ENCODE measurements at places on chromosomes 5 and 9.

DNA sequence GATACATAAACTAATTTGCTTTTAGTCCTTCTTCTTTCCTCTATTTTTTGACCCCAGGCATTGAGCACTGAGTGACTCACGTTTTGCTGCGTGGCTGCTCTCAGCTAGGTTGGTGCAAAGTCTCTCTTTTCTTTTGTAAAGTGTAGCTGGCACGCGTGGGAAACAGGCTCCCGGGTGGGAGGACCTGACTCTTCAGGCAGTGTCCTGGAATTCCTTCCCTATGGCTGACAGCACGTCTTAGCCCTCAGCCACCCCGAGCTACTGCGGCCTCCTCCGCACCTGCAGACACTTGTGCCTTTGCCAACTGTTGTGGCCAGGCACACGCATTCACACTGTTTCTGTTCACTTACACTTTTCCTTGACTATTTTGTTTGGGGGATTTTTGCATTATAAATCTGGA, 877 bp upstream of the SCGB3A1 start:
- DNase-seq = no peak

GRCh38 chr5:66694036-66694435, 97.8 kb downstream of the MAST4 start:
- no peak for DNase-seq

DNA sequence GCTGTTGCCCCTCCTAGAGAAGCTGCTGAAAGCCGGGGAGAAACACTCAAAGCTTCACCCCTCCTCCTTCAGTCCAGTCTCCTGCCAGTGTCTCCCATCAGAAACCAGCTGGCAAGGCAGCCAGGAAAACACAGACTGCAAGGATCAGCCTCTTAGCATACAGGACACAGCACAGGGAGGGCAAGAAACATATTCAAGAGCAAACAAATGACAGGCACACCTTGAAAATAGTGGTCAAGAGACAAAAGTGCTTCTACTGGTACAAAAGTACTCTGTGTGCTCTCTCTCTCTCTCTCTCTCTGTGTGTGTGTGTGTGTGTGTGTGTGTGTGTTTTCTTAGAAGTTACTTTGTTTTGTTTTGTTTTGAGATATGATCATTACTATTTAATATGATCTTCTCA, 227.2 kb downstream of the RAB3C start:
- no peak for DNase-seq

- no peak for DNase-seq
Measured at GRCh38 chr5:138243794-138244193, 30.6 kb downstream of the GFRA3 start.

DNA sequence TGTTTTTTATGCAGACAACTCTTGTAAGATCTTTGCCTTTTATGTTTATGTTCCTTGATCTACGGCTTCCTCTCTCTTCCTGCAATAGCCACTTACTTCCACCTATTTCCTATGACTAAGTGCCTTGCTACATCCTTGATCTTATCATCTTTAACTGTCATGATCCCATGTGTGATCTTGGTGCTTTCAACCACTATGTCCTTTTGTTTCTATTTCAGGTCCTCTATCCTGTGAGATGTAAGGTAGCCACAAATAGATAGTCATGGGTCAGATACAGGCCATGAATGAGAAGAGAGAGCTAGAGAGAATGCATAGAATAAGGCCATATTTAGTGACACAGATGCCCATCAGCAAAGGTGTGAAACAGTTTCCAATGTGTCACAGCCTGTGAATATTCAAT, 243.6 kb upstream of the HAPLN1 start:
- DNase-seq = no peak

GRCh38 chr9:105643795-105644194, 18.5 kb upstream of the TAL2 start:
- no peak for DNase-seq

GRCh38 chr5:120124961-120125360, 339.1 kb upstream of the PRR16 start:
- no peak for DNase-seq

- no peak for DNase-seq
Measured at GRCh38 chr5:128881502-128882018, 83.7 kb upstream of the SLC27A6 start.

DNA sequence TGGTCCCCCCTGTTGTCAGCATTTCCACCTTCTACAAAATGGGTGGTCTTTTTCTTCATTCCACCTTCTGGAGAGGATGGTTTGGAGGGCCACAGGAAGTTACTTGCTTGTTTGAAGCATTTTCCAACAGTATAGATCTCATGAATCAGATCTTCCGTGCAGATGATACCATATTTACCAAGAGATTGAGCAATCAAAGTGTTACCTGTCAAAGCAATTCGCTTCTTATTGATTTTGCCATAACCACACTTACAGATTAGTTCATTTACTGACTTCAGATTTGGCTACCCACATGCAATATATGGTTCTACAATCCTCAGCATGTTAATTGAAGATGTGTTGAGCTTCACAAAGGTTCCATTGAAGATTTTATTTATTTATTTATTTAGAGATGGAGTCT, 14.0 kb upstream of the TEX48 start:
- DNase-seq = no peak

DNA sequence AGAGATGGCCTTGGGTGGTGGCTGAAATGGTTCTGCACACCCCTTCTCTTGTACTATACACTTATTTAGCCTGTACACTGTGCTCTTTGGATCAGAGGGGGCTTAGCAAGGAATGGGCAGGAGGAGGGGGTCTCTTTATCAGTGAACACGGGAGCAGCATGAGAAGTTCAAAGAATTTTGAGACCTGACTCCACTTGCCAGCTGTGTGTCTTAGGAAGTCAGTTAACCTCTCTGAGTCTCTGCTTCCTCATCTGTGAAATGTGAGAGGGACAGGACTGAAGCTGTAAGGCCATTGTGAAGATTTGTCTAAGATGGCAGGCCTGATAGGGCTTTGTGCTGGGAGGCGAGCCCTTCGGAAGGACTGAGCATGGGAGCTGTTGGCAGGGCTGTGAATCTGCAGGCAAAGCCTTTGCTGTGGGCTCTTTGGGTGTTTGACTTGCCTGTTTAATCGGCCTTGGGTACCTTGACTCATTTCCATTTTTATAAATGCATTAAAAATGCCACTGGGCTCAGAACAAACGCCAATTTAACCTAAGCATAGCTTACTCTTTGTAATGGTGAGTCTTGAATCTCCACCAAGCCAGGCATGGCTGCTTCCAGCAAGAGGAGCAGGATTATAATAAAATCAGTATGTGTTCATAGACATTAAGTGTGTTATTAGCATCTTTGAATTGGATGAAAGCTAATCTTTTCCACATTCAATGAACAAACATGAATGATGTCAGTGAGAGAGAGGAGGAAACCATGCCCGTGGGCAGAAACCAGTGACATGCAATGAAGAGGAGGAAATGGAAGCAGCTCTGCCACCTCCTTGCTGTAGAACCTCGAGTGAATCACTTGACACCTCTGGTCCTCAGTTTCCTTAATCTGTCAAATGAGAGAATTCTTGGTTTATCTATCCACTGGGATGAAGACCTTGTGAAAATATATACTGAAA, 89.4 kb downstream of the MACROH2A1 start:
- DNase-seq = peak; percentile 13

DNA sequence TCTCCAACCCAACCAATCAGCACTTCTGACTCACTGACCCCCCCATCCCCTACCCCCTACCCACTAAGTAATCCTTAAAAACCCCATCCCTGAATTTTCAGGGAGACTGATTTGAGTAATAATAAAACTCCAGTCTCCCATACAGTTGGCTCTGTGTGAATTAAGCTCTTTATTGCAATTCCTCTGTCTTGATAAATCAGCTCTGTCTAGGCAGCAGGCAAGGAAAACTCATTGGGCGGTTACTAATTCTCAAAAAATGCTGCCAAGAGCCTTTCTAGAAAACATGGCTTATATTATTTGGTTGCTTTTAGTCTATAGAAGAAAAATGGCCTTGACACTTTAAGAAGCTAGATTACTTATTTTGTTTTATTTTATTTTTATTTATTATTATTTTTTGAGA, 131.7 kb downstream of the SUSD1 start:
- DNase-seq = no peak
